IPS DF 6.9 (cell line): ENCODE measurements at places on chromosomes 11 and 22.

GRCh38 chr11:95142431-95142830 is 52.8 kb downstream of the ENDOD1 start:
- DNase-seq, result no peak

GRCh38 chr11:22193348-22194051 is 615 bp downstream of the ANO5 start:
- peak; percentile 22 for DNase-seq

DNA sequence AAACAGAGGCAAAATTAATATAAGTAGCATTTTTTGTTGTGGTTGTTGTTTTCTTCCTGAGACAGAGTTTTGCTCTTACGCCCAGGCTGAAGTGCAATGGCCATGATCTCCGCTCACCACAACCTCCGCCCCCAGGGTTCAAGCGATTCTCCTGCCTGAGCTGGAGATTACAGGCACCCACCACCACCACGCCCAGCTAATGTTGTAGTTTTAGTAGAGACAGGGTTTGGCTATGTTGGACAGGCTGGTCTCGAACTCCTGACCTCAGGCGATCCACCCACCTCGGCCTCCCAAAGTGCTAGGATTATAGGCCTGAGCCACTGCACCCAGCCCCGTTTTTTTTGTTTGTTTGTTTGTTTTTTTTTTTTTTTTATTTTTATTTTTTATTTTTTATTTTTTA is 64.5 kb downstream of the MCHR1 start:
- DNase-seq, result no peak

GRCh38 chr11:20559523-20560300 is 39.7 kb upstream of the SLC6A5 start:
- no peak for DNase-seq

- no peak for DNase-seq
Measured at GRCh38 chr11:62922189-62922589, 1.0 kb upstream of the CHRM1 start.

GRCh38 chr22:36355894-36356293 is 31.9 kb downstream of the MYH9 start:
- DNase-seq, result no peak

DNA sequence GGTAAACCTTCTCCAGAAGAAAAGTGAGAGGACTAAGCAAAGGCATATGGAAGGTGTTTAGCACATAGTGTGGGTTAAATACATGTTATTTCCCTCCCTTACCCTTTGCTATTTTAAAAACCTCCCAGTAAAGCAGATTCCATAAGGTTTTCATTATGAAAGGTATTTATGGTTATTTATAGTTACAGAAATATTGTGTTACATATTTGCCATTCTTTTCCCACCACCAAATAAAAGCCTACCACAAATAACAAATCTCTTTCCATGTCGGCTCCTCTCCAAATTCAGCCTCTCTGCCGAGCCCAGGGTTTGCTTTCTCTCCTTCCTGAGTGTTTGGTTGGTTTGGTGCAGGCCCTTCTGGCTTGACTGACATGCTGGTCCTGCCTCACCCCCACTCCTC is 64.4 kb downstream of the INSC start:
- DNase-seq, result no peak

DNA sequence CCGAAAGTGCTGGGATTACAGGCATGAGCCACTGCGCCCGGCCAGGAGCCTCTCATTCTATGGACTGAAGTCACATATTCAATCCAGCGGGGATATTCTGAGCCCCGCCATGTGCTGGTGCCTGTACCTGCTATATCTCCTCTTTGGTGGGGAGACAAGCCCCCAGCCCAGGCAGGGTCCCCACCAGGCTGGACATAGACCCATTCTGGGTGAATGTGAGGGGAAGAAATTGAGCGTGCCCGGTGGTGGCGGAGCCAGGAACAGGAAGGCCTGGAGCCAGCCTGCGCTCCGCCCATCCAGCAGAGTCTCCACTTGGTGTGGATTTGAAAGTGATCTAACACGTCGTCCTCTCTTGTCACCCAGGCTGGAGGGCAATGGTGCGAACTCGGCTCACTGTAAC is 38.0 kb upstream of the CSNK1E start:
- DNase-seq, result no peak

DNA sequence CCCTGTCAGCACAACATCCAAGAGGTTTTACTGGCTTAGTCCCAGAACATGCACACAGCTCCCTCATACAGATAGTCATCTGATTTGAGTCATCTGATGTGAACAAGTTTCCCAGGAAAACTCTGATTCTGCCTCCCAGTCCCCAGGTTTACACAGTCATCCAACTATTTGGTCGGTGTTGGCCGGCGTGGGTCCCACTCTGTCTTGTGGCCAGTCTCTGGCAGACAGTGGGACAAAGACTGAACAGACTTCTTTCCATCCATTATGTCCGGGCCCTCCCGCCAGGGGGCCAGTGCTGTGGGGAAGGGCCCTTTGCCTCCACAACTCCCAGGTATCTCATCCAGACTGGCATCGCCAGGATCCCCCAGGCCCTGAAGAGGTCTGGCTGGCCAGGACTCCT is 60.0 kb downstream of the BTG4 start:
- DNase-seq, result no peak

DNA sequence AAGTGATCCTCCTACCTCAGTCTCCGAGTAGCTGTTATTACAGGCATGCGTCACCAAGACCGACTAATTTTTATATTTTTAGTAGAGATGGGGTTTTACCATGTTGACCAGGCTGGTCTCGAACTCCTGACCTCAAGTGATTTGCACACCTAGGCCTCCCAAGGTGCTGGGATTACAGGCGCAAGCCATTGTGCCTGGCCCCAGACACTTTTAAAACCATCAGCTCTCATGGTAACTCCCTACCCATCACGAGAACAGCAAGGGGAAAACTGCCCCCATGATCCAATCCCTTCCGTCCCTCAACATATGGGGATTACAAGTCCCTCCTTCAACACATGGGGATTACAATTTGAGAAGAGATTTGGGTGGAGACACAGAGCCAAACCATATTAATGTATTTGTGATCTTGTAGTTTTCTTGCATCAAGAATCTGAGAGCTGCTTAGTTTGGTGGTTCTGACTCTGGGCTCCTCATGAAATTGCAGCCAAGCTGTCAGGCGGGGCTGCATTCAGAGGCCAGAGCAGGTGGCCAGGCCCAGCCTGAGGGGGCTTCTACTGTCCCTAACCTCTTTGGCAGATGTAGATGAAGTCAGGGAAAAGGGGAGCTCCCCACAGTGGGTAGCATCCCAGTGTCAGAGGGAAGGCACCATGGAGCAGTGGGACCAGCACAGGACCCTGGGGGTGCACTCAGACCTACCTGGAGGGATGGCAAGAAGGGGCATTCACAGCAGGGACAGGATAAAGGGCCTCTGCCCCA is 31.2 kb upstream of the PRAME start:
- no peak for DNase-seq

- no peak for DNase-seq
Measured at GRCh38 chr11:122105044-122105758, 10.8 kb downstream of the BLID start.

- no peak for DNase-seq
Measured at GRCh38 chr11:115944596-115944995, 440.4 kb upstream of the CADM1 start.

GRCh38 chr11:1929621-1930461 is 10.3 kb downstream of the TNNT3 start:
- DNase-seq, result no peak

GRCh38 chr11:123314972-123315371 is 115.1 kb upstream of the GRAMD1B start:
- DNase-seq, result no peak

DNA sequence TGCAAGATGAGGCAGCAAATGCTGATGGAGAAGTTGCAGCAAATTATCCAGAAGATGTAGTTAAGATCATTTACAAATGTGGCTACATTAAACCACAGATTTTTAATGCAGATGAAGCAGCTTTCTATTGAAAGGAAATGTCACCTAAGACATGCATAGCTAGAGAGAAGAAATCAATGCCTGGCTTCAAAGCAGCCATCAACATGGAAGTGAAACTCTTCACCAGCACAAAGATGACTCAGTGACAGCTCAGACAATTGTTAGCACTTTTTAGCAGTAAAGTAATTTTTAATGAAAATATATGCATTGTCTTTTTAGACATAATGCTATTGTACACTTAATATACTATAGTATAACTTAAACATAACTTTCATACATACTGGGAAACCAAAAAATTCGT is 71.4 kb downstream of the FANCF start:
- DNase-seq, result no peak

GRCh38 chr11:34970033-34970432 is 53.6 kb downstream of the PDHX start:
- no peak for DNase-seq

GRCh38 chr11:107563702-107564101 is 1.8 kb downstream of the ALKBH8 start:
- DNase-seq, result no peak

DNA sequence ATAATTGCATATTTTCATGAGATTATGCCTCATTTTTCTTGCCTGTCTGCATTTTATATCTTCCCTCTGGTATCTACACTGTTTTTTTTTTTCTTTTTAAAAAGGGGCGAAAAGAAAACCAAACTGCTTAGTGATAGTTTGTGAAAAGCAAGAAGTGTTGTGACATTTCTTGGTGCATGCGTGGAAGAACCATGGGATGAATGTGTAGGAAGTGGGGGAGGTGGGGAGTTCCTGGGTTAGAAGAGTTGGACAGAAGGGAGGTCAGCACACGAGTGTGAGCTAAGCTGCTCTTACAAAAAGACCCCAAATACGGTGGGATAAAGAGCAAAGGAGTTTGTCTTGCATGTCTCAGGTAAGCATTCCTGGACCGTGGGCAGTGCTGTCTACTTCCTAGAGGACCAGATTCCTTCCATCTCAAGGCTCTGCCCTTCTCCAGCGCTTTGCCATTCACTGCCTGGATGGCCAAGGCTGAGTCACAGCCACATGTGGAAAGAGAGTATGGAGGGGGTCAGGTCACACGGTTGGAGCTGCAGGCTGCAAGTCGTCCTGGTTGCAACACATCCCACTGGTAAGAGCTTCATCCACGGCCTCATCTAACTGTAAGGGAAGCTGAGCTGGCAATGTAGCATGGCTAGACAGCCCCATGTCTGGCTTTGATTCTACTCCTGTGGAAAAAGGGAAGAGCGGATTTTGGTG is 300.6 kb downstream of the DDX10 start:
- no peak for DNase-seq

- DNase-seq, result no peak
Measured at GRCh38 chr22:26524870-26525269, 12.6 kb upstream of the TFIP11 start.

DNA sequence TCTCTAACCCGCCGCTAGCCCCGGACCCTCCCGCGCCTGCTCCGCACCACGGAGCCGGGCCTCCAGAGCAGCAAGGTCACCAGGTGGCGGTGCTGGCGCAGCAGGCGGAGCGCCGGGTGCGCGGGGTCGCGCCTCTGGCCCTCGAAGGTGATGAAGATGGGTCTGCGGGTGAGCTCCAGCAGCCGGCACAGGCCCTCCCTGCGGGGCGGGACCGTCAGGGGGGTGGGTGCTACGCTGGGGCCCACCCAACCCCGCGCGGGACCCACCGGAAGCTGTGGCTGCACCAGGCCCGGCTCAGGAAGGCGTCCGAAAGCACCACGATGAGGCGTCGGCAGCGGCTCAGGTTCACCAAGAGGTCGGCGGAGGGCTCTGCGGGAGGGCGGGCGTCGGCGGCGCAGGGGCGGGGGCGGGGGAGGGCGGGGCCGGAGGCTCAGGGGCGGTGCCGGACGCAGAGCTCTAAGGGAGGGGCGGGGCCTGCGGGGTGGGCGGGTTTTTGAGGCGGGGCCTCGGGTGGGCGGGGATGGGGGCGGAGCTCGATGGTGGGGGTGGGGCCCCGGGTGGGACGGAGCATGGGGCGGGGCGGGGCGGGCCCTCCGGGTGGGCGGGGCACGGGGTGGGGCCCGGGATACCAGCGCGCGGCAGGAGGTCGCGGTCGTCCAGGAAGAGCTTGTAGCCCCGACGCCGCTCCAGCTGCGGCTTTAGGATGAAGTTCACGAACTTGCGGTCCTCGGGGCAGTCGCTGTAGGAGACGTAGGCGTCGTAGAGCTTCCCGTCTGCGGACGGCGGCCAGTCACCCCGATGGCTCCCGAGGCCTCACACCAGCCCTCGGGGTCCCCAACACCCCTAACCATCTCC is 7.8 kb downstream of the SIGIRR start:
- no peak for DNase-seq

- DNase-seq, result no peak
Measured at GRCh38 chr22:43098356-43098755, 9.2 kb upstream of the TTLL1 start.

GRCh38 chr11:19822531-19822930 is 109.9 kb downstream of the NAV2 start:
- DNase-seq, result no peak

GRCh38 chr11:19975414-19975990 is 184.8 kb downstream of the DBX1 start:
- DNase-seq, result no peak

GRCh38 chr11:117908959-117909610 is 20.1 kb downstream of the TMPRSS13 start:
- no peak for DNase-seq

GRCh38 chr11:107927559-107927958 is 689 bp upstream of the RAB39A start:
- no peak for DNase-seq

- DNase-seq, result no peak
Measured at GRCh38 chr11:86722006-86722405, 49.6 kb upstream of the ME3 start.

DNA sequence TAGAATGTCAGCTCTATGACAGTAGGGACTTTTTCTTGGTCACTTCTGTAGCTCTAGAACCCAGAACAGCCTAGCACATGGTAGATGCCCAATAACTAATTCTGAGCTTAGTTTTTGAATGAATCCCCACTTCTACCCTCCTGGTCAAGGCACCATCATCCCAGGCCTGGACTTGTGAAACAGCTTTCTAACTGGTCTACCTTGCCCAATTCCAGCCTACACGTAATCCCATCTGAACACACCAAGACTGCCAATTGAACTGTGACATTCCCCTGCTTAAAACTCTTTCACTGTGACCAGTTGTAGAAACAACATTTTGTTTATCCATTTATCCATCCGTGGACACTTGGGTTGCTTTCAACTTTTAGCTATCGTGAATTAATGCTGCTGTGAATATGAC is 6.1 kb upstream of the FOLR3 start:
- DNase-seq, result no peak

DNA sequence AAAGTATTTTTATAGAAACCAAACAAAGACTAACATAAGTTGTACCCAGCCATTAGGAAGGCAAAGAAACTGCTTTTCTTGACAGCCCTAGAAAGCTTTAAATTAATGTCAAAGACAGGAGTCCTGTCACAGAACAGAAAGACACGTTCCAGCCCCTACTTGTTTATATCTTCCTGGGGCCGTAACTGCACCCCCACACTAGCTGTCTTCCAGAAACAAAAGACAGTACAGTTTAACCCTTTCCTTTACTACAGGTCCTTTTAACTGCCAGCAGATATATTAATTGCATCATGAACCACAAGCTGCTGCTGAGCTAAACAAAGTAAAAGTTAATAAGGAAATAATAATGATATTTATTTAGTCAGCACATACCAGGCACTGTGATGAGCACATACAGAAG is 20.3 kb upstream of the CFAP300 start:
- DNase-seq, result no peak

- no peak for DNase-seq
Measured at GRCh38 chr11:86063536-86063935, 5.3 kb downstream of the PICALM start.
